ENCODE measurements at places on chromosomes 5 and 9.

DNA sequence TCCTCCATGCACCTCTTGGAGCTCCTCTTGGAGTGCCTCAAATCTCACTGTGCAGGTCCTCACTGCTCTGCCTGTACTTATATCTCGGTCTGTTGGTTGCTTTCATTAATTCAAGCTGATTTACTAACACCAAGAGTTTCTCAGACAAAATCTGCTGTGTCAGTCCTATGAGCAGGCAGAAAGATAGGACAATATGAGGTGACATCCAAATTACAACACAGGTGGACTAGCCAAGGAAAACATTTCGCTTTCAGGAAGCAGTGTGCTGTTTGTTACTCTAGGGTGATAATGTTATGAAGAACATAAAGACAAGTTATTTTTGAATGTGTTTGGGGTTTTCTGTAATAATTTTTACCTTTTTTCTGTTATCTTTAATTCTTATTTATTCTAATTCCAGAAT is 264.1 kb upstream of the ANKH start:
- no peak for DNase-seq

DNA sequence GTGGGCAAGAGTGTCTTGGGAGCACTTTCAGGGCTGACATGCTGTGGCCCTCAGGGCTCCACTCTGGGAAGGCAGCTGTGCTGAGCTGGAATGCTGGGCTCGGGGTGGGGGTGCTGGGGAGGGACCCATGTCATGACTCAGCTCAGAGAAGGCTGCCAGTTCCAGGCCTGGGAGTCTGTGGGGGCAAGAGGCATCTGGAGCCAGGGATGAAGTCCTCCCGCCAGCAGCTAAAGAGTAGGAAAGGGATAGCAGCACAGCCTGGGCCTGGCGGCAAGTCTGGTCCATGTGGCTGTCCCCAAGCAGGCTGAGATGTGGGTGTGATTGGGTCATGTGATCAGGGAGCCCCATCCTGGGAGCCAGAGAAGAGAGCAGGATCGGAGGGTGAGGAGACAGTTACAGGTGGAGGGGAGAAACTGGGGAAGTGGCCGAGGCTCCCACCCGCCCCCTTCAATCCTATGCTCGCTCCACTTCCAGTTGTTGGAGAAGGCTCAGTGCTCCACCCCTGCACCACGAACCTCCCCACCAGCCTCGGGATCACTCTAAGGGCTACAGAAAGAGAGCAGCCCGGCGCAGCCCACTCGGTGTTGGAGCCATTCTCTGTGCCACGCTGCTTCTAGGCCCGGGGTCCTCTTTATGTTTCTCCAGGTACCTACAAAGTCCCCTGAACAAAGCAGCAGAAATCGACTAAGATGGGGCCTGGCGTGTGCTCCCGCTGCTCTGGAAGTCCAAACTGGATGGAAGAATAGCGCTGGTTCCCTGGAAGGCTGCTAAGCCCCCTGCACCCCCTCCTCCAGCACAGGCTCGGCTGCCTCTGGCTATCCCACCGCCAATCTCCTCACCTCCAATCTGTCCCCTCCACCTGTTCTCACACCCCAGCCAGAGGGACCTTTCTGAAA is 12.0 kb downstream of the PDGFRB start:
- no peak for DNase-seq

DNA sequence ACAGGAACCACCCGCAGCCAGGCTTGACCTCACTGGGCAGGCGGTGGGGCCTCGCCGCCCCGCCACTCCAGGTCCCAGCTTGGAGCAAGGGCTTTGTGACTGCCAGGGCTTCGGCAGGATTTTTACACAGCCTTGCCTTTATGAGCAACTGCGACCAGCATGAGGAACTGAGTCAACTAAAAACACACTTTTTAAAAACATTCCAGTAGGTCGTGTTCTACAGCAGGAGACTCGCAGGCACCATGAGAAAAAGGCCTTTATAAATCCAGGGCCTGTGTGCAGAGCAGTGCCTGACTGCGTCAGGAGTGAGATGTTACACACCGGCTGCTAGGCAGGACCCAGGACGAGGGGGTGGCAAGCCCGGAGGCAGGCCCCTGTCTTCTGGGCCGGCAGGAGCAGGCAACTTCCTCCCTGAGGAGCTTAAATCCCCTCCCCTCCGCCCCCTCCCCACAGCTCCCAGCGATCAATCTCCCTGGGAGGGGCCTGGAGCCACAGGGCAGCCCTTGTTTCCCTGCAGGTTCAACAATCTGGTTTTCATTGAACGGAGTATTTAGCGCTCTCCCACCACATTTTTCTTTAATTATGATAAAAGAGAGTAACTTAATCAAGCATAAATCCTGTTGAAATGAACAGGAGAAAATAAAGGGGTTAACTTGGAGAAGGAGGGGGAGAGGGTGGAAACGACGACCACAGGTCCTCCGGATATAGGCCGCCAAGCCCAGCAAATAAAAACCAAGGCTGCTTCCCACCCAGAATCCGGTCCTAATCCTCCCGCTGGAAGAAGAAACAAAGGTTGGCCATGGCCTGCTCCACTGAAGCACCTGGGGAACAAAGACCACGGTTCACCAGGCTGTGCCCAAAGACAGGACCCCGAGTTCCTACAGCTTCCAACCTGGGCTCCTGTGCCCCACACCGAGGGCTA is 92.5 kb downstream of the ROR2 start:
- DNase-seq: no peak

DNA sequence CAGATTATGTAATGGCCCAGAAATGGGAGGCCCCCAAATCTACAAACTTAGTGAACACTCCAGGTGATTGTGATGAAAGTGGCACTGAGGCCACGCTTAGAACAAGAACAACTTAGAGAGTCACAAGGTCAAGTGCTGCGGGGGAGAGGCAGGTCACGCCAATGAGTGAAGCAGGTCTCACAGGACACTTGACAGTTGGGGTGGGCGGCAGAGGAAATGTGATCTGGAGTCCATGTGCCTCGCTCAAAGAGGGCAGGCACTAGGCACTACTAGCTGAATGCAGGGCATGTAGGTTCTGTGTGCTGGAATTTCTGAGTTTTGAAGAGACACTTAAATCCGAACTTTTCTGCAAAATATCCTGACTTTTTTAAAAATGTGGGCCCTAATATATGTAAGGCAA is 193.2 kb upstream of the RORB start:
- no peak for DNase-seq

DNA sequence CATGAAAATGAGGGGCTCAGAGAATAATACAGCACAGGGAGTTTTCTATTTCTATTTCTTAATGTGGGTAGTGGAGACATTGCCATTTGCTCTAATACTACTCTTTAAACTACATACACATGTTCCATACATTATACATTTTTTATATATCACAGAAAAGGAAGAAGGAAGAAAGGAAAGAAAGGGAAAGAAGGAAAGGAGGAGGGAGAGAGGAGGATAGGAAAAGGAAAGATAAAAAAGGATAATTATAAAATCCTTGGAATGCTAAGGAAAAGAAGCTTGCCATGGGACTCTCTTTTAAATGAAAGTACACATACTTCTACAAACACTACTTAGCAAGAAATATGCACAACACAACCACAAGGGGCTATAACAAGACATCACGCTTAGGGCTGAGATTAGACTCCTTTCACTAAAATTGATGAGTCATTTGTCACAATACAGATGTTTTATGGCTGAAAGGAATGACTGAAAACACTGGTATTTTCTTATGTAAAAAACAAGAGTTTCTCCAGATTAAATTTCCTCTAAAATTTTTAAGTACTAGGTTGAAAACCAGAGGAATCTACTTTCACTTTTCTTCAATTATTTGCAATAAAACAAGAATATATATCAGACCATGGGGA is 219.8 kb downstream of the ARL15 start:
- no peak for DNase-seq

GRCh38 chr9:79591458-79591857 is 19.7 kb downstream of the TLE4 start:
- DNase-seq: no peak

DNA sequence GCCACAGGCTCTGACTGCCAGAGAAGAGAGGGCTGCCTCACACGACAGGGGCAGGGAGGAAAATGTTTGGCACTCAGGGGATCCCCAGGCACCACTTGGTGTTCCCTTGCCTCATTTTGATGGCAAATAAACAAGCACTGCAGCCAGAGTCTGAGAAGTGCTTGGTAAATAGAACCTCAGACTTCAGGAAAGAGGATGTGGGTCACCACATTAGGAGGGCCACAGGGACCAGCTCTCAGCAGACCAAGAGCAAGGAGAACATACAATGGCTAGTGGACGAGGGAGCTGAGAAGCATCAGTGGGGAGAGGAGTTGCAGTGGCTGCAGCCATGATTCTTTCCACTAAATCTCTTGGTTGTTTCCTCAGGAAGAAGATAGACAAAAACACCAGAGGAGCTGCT is 413.9 kb downstream of the GADD45G start:
- no peak for DNase-seq

DNA sequence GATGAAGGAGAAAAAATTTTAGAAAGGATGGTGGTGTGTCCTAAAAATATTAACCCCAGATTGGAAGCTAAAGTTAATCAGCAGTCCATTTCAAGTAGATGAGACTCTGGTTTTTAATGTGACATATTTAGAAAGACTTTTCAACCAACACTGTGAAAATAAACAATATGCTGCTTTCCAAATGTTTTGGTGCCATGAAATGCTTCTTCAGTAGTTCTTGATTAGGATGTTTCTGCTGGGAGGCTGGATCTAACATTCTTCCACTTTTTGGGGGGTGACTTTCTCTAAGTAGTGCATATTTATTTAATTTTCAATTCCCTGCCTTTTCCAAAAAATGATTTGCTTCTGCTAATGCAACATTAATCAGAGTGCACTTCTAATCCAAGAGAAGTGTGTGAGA is 593.3 kb upstream of the DMAC1 start:
- no peak for DNase-seq

DNA sequence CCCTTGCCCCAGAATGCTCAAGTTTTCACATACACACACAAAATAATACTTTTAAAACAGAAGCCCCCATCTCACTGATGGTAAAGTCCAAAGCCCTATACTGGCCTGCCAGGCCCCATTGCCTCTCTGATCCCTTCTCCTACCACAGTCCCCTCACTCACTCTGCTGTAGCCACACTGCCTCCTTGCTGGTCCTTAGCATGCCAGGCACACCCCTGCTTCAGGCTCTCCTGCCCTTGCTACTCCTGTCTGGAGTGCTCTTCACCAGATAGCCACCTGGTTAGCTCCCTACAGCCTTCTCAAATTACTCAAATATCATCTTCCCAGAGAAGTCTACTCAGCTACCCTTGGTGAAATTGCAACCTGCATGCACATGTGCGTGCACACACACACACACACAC is 177.5 kb downstream of the C5orf15 start:
- no peak for DNase-seq

Measured in B cell (primary cell).